ENCODE measurements at places on chromosomes 1 and 21.

DNA sequence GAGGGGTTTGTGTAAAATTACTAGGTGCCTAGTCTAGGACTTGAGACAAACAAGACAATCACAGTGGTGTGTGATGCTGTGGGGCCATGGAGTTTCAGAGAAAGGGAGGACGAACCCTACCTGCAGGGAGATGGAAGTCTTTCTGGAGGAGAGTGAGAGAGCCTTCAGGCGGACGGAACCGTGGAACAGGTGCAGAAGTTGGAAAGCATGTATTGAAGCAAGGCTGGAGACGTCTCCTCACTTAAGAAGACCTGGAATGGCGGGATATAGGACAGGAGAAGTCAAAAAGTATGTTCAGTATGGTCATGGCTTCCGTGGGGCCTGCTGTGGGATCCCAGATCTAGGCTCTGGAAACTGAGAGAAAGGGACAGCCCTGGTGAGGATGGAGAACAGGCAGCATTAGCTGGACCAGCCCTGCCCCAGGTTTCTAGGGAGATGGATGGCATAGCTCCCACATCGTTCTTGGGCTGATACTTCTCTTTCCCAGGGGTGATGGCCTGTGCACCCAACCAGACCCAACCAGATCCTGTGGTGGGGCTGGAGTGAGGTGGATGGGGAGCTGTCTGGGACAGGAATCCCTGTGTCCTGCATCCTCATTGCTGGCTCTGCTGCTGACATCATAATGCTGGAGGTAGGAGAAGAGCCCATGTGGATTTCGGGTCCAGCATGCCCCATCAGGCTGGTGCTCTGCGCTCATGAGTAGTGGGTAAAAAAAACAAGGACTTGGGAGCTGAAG, 15.0 kb upstream of the LRP8 start:
- DNase-seq, result no peak

DNA sequence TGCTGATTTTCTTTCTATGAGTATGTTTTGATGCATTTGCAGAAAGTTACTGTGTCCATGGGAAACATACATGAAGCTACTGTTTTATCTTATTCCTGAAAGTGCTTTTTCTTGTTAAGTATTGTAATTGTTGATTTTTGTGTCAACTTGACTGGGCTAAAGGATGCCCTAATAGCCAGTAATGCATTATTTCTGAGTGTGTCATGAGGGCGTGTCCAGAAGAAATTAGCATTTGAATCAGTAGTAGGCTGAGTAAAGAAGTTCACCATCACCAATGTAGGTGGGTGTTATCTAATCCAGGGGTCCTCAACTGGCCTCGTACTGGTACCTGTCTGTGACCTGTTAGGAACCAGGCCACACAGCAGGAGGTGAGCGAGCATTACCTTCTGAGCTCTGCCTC, 760.2 kb downstream of the PLA2G4A start:
- DNase-seq, result no peak

DNA sequence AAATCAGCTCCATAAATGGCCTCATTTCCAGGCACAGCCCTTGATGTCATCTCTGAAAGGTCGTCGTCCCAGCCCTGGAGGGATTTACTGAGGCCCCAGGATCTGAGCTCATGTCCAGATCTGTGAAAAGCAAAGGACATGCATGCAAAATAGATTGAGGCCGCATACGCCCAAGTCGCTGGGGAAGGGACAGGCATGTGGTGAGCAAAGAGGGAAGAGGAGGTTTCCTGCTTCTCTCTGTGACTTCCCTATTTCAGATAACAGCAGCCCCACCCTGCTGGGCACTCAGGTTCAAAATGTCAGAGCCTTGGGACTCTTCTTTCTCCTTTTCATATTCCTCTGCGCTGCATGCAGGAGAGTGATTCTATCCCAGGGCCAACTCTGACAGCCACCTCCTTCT, 197.2 kb downstream of the ADSS2 start:
- DNase-seq, result no peak

DNA sequence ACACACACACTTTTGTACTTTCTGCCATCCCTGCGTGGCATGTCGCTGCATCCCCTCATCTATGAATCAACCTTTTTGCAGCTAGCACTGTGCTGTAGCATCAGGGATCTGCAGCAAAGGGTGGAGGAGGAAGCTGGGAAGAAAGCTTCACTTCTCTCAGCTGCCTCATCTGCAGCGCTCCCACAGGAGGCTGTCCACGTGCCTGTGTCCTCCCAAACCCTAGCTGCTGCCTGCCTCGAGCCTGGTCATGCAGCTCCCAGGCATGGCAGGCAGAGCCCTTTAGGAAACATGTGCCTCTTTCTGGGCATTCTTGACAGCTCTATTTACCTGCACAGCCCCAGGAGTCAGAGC, 262.1 kb upstream of the SGIP1 start:
- DNase-seq, result no peak

GRCh38 chr1:237012788-237013383, 8.6 kb upstream of the MT1HL1 start:
- no peak for DNase-seq

DNA sequence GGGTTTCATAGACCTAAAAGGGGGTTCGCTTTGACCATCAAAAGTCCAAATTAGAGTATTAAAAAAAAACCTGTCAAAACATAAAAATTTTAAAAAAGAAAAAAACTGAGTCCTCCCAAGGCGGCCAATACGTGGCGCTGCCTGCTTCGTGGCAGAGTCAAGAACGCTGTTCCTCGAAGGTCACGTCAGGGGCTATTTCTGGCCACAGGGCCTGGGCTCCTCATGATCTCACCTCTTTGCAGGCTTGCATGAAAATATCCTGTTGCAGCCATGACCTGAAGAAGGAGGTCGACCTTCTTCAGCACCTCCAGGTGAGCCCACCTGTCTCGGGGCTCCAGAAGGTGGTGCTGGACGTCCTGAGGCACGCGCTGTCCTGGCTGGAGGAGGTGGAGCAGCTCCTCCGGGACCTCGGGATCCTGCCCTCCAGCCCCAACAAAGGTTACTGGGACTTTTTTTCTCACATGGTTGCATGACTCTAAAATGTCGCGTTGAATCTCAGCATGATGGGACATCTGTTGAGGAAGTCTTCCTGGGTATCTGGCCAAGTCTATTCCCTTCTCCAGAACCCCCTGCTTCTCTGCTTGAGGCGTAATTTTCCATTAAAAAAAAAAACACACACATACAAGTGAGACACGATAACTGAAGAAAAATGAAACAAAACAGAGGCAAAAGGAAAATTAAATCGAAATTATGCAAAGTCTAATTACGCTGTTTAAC, 80.4 kb upstream of the EFHD2 start:
- DNase-seq, result no peak

GRCh38 chr1:217402301-217402700, 228.6 kb downstream of the GPATCH2 start:
- DNase-seq, result no peak

GRCh38 chr1:181151378-181152326, 63.2 kb downstream of the IER5 start:
- DNase-seq, result no peak

- no peak for DNase-seq
Observed at GRCh38 chr1:71049951-71050598, 2.5 kb upstream of the PTGER3 start.

GRCh38 chr1:169100651-169101088, 5.8 kb upstream of the ATP1B1 start:
- DNase-seq, result no peak

GRCh38 chr1:96944432-96945092, 223.0 kb downstream of the PTBP2 start:
- no peak for DNase-seq

DNA sequence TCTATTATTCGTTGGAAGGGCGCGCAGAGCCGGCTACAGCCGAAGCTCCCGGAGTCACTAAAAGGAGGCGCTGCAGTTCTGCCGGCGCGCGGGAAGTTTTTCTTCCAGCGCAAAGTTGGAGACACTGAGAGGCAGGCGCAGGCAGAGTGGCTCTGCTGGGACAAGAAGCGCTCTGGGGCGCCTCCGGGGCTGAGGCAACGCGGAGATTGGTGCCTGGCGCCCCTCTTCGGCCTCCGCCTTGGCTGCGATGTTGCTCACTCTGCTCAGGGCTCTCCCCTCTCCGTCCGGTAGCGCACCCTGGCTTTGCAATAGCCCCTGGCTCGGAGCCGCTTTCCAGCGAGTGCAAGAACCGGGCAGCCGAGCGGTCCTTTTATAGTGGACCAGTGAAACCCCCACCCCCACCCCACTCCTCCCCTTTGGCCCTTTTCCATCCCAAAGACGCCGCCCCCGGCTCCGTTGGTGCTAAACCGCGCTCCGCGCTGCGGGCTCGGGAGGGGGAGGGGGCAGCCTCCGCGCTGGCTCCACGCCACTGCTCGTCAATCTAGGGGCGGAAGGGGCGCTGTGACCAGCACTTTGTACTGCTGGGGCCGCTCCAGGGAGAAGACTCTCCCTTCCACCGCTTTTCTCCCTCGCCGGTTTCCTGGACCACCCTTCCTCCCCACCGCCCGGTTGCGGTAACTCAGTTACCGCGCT, at the start of gene ADAMTS1:
TSS of gene ADAMTS1 (minus strand) at position 344 of the 693 bp plus-strand sequence. CDS start 455 bp downstream, outside the sequence.
- DNase-seq, result no peak

- DNase-seq, result no peak
Observed at GRCh38 chr1:67834246-67834877, 1.1 kb upstream of the GNG12 start.

DNA sequence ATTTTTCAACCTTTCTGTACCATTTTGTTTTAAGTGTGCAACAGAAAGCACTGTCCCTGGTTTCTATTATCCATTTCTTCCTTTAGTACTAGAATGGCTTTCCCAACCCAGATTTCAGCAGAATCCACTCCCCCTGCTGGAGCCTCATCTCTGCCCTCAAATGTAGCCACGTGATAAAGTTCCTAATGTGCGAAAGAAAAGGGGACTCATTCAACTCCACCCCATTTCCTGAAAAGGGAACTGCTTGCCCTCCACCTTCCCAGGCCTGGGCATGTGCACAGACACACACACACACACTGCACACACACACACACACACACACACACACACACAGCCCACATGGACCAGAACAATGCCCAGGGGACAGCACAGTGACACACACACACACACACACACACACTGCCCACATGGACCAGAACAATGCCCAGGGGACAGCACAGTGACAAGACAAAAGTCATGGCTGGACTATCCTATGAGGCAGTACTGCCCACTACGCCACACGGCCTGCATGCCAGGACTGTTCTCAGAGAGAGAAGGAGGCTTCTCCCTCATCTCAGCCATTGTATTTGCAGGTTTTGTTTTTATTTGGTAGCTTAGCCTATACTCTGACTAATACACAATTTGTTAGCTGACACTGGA, 33.2 kb downstream of the PACC1 start:
- DNase-seq, result no peak

GRCh38 chr1:12416744-12417143, 186.9 kb downstream of the VPS13D start:
- no peak for DNase-seq

- DNase-seq, result no peak
Observed at GRCh38 chr1:38095454-38095931, 48.9 kb upstream of the POU3F1 start.

DNA sequence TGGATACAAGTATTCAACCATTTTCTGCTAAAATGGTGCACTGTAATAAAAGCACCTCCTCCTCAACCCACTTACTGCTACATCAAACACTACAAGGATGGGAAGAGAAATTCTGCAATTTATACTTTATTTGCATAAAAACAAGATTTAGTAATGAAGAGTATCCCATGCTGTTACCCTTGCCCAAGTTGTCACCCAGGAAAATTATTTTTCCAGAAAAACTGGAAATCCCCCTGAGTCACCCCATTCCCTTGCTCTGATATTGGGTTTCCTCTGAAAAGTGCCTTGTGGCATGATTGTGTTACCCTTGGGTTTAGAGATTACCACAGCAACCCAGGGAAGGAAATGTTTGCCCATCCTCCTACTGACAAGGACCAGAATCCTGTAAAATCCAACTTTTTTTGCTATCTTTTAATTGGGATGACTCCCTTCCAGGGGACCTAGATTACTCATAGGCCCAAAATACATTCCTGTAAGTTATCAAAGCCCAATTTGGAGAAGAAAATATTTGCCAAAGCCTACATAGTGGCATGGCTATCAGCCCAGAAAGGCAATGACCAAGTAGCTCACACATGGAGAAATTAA, 16.5 kb upstream of the ZC3H11B start:
- no peak for DNase-seq

GRCh38 chr1:156078728-156079127, 3.5 kb downstream of the MEX3A start:
- DNase-seq, result no peak

- DNase-seq, result no peak
Observed at GRCh38 chr21:41023936-41024335, 144.0 kb upstream of the BACE2 start.

DNA sequence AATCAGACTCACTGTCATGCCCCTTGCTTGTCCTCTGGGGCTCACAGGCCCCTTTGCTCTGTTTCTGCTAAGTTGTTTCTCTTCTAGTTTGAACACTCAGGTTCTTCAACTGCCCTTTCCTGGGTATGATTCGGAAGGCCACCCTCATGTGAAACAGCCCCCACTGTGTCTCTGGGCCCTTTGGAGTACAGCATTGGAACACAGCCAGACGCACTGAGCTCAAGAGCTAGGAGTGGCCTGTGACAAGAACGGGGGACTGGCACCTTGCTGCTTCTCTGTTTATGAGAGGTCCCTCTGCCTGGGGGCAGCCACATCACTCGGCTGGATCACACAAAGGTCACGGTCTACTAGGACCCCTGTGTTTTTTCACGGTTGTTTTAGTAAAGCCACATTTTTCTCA, 114.4 kb upstream of the ZC3H12A start:
- no peak for DNase-seq

DNA sequence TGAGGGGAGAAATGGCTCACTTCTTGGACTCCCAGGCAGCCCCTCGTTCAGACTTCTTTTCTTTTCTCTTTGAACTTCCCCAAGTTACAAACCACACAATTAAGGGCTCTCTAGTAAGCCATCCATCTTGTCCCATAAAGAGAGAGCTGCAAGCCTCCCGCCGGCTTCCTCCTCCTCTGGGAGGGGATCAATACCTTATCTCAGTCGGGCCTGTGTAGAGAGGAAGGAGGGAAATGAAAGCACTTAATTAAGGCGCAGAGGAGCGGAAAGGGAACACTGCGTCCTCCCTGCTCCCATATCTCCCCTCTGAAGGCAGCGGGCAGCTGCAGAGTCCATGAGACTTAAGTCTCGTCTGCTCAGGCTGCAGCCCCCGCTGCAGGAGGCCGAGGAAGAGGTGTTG, 112.6 kb upstream of the CSF3R start:
- DNase-seq, result no peak

GRCh38 chr1:31985430-31985829, 28.2 kb upstream of the KHDRBS1 start:
- no peak for DNase-seq

GRCh38 chr1:111372336-111372965, 55.1 kb downstream of the OVGP1 start:
- no peak for DNase-seq

DNA sequence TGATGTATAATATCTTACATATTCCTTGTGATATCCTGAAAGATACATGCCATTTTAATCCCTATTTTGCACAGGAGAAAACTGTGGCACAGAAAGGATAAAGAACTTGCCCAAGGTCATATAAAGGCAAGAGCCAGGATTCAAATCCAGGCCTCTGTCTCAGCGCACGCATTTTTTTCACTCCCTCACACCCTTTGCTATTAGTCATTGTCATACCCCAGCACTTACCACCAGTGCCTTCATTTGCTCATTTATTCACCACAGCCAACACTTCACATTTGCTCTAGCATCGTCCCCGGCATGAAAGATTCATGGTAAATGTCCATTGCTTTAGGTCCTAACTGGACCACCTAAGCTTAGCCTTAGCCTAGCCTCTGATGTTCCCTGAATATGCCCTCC, 14.2 kb downstream of the ALX3 start:
- DNase-seq, result no peak
